ENCODE measurements at places on chromosomes 12 and 14.

DNA sequence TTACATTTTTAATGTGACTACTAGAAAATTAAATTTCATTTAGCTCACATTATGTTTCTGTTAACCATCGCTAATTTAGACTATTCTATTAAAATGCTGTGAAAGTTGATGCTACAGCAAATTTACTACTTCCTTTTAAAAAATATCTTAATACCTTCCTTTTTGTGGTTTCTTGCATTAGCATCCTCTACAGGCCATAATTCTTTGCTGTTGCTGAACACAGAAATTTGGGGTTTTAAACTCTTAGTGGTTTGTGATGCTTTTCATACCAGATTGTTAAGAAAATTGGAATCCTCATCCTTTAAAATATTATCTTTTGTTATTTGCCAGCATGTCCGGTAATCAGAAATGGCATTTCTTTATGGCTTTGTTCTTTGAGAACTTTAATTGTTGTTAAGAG lies 18.1 kb downstream of the WNK1 start:
- no peak for DNase-seq

DNA sequence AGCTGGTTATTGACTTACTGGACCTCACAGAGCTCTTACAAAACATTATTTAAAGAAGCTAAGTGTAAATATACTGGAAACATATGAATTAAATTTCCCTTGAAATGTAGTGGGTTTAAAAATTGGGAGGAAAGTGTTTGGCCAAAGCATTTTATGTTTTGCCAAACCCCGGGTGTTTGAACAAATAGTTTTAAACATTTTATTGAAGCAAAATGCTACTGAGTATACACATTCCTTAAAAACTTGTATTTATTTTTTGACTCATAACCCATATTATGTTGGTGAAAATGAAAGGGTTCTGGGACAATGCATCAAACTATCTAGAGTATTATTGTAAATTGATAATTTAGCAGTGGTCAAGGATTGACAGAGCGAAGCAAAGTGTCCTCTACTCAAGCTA lies 1048.5 kb downstream of the SLC6A15 start:
- no peak for DNase-seq

DNA sequence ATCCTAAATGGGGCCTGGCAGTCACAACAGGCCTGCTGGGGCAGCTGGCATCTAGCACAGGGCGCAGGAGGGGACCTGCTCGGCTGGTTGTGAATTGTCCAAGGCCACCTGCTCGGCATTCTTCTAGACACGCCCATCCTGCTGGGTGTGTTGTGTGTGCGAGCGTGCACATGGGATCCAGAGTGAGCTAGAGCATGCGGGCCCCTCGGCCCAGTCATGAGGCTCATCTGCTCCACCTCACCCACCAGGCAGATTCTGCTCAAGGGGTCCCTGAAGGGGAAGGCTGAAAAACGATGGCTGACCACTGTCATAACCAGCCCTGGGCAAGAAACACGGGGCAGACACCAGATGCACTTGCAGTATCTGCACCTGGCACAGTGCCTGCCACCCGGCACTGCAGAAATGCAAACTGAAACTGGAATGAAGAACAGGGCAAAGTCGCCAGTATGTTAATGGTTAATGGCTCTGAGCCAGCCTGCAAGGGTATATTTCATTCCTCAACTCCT lies 31.8 kb downstream of the MAX start:
- no peak for DNase-seq

DNA sequence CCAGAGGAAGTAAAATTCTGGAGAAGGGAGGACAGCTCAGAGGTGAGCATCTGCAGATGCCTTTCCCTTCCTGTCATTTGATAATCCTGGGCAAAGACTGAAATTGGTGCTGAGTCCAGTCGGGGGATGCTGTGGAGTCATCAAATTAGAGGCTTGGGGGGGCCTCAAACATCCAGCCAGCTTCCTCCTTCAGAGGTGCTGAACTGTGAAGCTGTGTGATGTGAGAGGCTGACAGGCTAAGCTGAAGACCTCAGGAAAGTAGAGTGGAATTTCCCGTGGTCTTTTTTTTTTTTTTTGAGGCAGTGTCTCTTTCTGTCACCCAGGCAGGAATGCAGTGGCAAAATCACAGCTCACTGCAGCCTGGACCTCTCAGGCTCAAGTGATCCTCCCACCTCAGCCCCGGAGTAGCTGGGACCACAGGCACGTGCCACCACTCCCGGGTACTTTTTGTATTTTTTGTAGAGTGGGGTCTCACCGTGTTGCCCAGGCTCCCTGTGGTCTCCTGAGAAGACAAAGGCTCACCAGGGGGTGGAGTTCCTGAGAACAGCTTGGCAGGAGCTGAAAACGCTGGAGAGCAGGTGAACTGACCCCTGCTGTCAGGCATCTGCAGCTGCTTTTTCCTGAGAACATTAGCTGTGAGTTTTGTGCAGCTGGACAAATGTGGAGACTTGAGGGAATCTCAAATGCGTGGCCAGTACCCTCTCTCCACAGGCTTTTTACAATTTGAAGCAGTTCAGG lies 6.1 kb upstream of the TCL1B start:
- DNase-seq = no peak

- DNase-seq = peak; percentile 49
Observed at GRCh38 chr14:103576371-103577024, 13.7 kb downstream of the COA8 start.

- peak; percentile 98 for DNase-seq
Observed at GRCh38 chr14:90513161-90514014, 116.6 kb downstream of the CALM1 start.

GRCh38 chr12:131513606-131514005 lies 197.3 kb upstream of the SFSWAP start:
- DNase-seq = no peak

DNA sequence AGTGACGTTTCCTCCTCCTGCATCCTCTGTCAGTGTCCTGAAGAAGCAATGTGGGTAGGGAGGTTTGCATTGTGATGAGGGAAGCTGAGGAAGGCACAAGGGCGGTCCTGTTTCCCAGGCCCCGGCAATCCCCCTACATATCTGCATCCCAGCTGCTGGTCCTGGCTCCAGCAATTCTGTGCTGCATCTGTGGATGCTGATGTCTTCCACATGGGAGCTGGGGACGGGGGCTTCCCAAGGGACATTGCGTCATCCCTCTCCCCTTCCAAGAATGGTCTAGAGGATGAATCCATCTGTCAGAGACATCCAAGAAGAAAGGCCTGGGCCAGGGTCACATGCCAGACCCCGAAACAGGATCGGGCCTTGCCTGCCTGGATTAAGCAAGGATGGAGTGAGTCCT lies 52.1 kb downstream of the TSPAN11 start:
- DNase-seq = no peak

DNA sequence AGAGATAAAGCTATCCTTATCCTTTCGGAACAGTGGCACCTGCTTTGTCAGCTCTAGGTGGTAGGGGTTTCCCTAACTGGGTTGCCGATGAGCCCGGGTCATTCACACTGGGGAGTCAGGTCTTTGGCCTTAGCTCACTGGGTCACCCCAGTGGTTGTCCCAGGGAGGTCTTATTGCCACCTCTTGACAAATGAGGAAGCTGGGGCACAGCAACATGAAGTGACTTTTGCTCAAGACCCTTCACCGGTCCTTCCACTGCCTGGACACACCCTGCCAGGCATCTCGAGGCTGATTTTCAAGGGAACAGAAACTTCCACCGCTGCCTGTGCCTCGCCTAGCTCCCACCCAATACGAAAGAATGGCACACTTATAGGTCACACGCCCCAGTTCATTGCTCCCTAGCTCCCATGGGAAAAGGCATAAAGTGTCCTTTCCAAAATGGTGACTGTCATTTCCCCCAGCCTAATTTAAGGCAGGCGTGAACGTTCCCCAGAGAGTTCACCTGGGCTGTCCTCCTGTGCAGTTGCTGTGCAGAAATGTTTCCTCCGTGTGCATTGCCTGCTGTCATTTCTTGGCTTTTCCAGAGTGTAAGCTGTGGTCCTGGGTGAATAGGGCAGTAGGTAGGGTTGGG lies 156.1 kb upstream of the CCND2 start:
- no peak for DNase-seq

DNA sequence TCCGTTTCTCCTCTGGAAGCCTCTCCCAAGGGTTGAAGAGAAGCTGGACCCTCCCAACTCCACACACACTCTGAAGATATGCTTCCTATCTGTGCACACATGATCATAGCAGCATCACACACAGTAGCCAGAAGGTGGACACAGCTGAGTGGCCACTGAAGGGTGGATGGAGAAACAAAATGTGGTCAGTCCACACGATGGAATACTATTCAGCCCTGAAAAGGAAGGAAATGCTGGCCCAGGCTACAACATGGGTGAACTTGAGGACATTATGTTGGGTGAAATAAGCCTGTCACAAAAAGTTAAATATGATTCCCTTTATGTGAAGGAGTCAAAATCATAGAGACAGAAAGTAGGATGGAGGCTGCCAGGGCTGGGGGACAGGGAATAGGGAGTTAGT lies 43.9 kb upstream of the DLK1 start:
- DNase-seq = no peak

- DNase-seq = no peak
Observed at GRCh38 chr12:68119724-68120211, 39.8 kb downstream of the IFNG start.

GRCh38 chr14:34020014-34020413 lies 69.1 kb upstream of the EGLN3 start:
- DNase-seq = no peak

DNA sequence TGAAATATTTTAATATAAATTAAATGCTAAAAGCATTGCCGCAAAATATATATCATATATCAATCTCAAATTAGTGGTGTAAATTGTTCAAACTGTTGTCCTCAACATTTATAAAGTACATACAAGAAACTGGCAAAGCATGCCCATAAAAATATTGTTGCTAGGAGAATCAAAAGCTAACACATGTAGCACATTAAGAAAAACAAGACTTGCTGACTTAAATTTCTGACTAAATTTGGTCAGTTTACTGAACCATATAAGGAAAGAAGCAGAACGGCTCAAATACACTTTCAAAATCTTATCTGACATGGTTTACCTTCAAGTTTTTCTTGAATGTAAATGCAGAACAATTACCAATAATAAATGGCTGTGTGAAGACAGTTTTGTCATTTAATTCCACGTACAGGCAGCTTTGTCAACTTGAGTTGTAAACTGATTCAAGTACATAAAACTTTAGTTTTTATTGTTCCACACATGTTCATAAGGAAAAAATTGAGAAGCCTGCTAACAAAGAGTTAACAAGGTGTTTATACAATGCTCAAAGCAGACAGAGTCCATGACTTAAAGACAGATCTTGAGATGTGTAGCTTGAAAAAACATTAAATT lies 50.4 kb downstream of the PPP1R12A start:
- no peak for DNase-seq

DNA sequence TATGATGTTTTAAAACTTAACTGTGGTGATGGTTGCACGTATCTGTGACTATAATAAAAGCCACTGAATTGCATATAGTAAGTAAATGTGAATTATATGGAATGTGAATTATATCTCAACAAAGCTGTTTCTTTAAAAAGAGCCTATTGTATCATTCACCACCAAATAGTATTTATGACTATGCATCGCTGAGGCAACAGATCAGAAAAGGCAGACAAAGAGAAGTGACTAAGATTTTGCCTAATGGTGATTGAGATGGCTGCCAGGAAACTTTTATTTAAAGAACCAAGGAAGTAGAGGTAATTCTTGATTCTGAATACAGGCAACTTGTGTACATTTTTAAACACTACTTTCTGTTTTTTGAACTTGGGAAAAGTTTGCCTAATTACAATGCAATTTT lies 31.7 kb downstream of the DHRS7 start:
- no peak for DNase-seq

DNA sequence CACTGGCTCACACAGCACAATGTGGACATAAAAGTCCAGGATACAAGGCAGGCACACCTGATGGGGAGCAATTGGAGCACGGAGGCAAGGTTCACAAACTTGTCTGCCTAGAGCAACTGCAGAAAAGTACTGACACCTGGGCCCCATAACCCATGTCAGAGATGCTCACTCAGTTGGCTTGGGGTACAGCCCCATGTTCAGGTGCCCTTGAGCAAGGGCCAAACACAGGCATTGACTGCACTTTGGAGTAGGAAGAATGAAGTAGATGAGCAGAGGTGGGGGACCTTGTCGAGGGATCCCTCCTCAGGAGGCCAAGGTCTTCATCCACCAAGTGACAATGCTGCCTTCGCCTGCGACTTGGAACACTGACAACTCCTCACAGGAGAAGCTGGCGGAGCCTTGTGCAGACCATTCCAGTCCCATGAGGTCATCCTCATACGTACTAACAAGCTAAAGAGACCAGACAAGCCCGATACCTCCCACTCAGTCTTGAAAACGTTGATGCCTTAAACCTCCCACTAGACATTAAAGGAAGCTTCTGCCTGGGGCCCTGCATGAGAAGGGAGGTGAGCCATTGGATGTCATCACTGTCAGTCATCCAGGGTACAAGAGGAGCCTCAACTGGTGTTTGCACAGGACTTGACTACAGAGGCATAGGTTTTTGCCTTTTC lies 42.5 kb upstream of the C14orf180 start:
- no peak for DNase-seq

DNA sequence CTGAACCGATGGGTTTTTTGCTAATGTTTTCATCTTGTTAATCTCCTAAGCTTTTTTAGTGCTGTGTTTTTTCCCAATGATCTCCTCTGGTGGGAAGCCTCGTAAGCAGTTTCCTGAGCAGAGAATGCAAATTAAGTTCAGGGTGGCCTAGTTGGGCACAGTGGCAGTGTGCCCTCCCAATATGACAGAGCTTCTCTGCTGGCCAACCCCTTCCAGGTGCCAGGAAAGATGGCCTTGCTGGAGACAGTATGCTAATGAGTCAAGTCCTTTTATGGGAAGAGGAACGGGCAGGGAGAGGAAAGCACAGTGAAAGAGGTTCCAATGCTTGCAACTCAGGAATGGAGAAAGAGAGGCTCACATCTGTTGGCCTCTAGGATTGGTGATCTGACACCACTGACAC lies 115.8 kb downstream of the GCH1 start:
- no peak for DNase-seq

DNA sequence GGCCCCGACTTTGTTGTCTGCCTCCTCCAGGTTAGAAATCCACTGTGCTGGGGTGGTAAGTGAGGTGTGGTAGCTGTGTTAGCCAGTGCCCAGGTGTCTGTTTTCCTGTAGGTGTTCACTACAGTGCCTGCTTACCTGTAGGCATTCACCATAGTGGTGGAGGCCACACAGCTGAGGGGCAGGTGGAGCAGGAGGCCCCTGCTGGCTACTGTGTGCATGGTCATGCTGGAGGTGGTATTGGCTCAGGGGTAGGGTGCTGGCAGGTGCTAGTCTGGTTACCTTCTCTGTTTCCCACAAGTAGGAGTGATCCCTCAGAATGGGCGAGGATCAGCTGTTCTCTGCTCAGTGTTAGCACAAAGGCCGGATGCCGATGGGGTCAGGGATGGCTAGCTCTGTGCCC lies 217.3 kb downstream of the SYT10 start:
- no peak for DNase-seq

DNA sequence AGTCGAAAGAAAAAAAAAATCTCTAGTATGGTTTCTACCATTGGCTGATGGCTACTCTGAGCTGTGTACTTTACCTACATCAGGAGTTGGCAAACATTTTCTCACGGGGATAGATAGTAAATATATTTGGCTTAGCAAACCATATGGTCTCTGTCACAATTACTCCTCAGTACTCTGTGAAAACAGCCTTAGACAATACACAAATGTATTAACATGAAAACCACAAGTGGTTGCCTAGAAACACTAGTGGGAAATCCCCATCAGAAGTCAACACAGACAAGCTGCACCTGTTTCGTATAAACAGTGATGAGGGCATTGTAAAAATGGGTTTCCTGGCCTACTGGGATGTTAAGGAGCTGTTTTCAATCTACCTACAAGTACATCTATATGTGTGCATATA lies 84.6 kb upstream of the NAV3 start:
- DNase-seq = no peak
